ENCODE measurements at places on chromosomes 4 and X.

GRCh38 chr4:8165374-8165896 lies 6.8 kb upstream of the ABLIM2 start:
- DNase-seq: no peak

DNA sequence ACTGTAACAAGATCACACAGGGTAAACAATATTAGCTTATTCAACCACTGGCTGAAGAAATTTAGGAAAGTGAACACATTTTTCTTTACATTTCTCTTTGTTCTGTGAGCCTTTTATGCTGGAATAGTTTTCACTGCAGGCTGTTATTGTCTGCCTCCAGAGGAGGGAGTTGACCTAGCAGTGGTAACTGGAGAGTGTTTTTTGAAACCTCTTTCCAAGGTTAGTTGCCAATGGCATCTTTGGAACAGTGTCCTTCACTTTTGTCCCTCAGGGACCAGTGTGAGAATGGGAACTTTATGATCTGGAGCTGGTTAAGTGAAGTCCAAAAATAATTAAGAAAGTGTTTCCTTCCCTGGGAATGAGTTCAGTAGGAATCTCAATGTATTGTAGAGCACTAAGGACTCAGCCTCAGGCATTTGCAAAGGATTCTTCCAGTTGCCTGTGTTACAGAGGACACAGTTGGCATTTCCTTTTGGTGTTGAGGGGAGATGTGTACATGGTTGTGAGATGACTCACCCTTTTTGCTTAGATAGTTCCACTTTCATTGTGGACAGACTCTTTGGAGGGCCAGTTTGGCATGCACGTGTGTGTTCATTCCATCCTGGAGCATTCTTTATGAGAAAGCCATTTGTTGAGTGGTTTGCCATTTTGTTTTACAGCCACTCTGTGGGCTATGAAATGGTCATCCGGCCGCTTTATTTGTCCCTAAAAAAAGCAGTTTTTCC lies 61.3 kb downstream of the AR start:
- DNase-seq: no peak

- no peak for DNase-seq
Measured at GRCh38 chrX:76996641-76997040, 450.5 kb upstream of the FGF16 start.

- DNase-seq: no peak
Measured at GRCh38 chr4:175290401-175290800, 372.2 kb downstream of the ADAM29 start.

DNA sequence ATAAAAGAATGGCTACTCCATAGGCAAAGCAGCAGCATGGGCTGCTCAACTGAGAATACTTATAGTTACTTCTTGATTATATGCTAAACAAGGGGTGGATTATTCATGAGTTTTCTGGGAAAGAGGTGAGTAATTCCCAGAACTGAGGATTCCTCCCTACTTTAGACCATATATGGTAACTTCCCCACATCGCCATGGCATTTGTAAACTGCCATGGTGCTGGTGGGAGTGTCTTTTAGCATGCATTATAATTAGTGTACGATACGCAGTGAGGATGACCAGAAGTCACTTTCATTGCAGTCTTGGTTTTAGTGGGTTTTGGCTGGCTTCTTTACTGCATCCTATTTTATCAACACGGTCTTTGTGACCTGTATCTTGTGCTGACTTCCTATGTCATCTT lies 141.5 kb downstream of the MAGEB17 start:
- no peak for DNase-seq

GRCh38 chrX:107000013-107000515 lies at the start of gene MORC4:
Gene MORC4 (minus strand): TSS chrX:107000212. CDS start chrX:106999969, 243 bp downstream.
- DNase-seq: peak; percentile 66

- DNase-seq: no peak
Measured at GRCh38 chrX:125093852-125094251, 225.8 kb upstream of the TEX13C start.

- DNase-seq: no peak
Measured at GRCh38 chr4:7687796-7688195, 251.9 kb downstream of the AFAP1 start.

GRCh38 chrX:63751481-63751880 lies 33.5 kb downstream of the ARHGEF9 start:
- DNase-seq: no peak

DNA sequence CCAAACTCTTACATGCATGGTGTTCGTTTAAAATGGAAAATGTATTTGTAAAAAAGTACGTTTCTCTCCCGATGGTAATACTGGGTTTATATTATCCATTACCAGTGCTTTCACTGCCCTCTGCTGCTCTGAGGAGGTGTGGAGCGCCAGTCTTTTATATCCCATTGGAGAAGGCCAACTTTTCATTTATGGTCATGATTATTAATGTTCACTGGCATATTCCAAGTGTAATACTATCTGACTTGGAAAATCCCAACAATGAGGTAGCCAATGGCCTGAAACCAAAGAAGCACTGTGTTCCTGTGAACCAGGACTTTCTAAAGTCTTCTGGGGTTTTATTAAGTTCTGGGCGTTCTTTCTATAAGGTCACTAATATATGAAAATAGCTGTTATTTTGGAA lies 80.7 kb downstream of the SYNPO2 start:
- DNase-seq: no peak

GRCh38 chrX:97200454-97200853 lies 316.7 kb downstream of the RPA4 start:
- DNase-seq: no peak

DNA sequence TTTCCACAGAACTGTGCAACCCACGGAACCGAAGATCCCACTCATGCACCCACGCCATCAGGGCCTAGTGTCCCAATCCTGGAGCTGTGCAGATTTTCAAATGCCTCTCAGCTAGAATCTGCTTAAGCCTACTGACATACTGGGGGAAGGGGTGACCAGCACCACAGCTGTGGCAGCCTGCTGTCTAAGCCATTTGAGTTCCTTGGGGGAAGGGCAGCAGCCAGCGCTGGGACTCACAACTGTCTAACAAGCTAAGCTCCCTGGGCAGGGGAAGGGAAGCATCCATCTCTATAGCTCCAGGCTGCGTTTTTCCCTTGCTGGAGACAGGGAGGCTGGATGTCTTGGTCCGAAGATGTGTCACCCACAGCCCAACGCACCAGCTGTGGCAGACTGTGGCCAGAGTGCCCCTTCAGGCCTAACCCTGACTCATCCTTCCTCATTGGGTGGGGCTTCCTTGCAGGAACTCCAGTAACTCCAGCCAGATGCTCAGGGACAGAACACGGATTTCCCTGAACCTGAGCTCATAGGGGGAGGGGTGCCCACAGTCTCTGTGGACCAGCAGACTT lies 194.8 kb downstream of the CHRDL1 start:
- no peak for DNase-seq

DNA sequence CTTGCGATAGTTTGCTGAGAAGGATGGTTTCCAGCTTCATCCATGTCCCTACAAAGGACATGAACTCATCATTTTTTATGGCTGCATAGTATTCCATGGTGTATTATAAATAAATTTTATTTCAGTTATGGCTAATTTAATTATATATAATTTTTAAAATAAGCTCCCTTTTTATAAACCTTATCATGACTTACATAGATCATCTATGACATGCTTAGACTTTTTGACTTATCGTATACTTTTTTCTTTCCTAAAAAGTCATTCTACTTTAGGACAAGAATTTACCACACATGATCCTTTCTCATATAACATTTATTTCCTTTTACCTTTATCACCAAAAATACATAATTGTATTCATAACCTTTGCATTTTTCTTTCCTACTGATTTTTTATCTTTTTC lies 376.5 kb downstream of the CCSER1 start:
- no peak for DNase-seq

- peak; percentile 80 for DNase-seq
Measured at GRCh38 chr4:4488405-4489404, 53.1 kb downstream of the STX18 start.

Measured in B cell (primary cell).